ENCODE measurements at places on chromosomes 16 and 17.

GRCh38 chr16:68342620-68343019 is 31.8 kb downstream of the PRMT7 start:
- no peak for DNase-seq

- DNase-seq = no peak
Measured at GRCh38 chr16:88358023-88358420, 24.7 kb upstream of the ZNF469 start.

DNA sequence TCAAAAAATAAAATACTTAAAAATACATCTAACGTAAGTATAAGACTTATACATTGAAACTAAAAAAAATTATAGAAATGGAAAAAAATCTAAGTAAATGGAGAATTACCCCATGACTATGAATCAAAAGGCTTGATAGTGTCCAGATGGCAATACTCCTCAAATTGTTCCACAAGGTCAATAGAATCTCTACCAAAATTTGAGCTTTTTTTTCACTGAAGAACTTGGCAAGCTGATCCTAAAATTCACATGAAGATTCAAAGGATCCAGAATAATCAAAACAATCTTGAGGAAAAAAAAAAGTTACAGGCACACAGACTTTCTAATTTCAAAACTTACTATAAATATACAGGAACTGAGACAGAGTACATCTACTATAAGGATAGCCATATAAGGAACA is 448.4 kb upstream of the CDH11 start:
- no peak for DNase-seq

GRCh38 chr17:31414550-31414918 is 23.1 kb downstream of the RAB11FIP4 start:
- no peak for DNase-seq

DNA sequence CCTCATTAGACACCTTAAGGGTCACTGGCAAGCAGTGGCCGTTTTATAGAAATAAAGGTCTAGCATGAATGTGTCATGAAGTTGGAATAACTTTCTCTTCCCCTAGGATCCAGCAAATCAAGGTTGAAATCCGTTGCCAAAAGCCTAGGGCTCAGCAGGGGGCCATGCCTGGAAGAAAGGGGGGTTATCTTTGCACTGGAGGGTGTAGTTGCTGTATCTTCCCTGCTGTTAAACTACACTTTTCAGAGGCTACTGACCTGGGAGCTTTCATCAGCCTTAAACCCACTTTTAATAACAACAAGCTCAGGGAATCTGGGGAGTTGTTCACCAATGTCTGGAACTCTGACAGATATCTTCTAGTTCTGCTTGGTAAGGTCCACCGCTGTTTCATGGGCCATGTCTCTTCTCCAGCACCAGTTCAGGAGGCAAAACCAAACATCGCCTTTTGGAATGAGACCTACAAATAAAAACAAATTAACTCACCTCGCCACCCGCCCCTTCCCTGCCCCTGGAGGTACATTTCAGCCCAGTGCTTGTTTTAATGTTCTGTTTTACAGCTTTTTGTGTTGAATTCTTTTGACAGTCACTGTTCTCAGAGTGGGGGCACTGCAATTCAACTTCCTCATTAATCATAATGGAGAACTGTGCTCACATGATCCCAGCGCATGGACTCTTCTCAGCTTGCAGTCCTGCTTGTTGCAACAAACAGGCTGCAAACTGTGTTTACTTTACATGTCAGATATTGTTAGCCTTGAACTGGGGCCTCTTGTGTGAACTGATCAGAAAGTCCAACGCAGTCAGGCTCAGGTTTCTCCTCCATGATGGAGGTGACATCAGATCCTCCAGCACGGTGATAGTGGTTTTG is 508.7 kb downstream of the KCNJ2 start:
- DNase-seq = no peak

GRCh38 chr17:17472333-17472920 is 4.4 kb upstream of the MED9 start:
- no peak for DNase-seq

DNA sequence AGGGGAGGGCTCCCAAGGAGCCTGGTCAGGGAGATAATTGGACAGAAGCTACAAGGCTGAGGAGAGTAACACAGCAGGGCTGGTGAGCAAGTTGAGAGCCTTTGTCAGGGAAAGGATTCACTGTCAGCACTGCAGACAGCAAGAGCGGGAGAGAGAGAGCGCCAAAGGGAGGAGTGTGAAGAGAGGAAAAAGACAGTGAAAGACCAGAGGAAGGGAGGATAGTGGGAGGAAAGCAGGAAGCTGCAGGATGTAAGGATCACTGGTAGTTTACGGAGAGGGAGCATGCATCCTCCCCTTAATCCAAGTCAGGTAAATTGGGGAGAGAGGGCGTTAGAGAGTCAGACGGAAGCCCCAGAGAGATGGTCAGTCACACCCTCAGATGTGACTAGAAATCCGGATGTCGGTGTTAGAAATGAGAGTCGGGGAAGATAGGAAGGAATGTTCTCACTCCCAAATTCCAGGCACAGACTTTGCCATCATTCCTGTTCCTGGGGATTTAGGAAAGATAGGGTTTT is 13.8 kb upstream of the SPOP start:
- DNase-seq = no peak

GRCh38 chr17:16427020-16427419 is 11.6 kb downstream of the TRPV2 start:
- DNase-seq = no peak

DNA sequence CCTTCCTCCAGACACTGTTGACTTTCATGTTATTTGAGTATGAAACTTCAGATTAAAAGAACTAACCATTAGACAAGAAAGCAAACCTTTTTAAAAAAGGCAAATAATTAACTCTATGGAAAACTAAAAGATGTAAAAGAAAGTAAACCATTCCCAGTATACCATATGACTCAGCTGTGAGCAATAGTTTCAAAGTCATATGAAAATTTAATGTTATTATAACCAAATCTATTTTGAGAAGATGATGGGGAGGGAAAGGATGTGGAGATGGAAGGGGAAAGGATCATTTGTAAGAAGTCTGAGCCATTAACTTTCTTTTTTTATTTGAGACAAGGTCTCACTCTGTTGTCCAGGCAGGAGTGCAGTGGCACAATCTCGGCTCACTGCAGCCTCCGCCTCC is 131.8 kb downstream of the IRX5 start:
- DNase-seq = no peak

GRCh38 chr16:85461022-85461813 is 151.9 kb upstream of the GSE1 start:
- DNase-seq = no peak

- DNase-seq = no peak
Measured at GRCh38 chr17:6366221-6366666, 68.7 kb downstream of the AIPL1 start.

Measured in stimulated activated CD4-positive, alpha-beta T cell treated with anti-CD3 and anti-CD28 coated beads, TNF-alpha, amount 100 ng/mL, for 1 hour (primary cell).